ENCODE measurements at places on chromosomes 3 and 15. TPM values are rescaled to one million over a fixed set of nuclear protein-coding genes. Genes with fewer than 3 reads are reported as not detected.
A peak's percentile ranks its signal among the peaks of the same experiment; 100 is the strongest.

The IDH3A gene
- 38.5 TPM for total RNA-seq

- peak; percentile 92 for DNase-seq
These were observed at the start of the genes TUBGCP4 and ZSCAN29 for GRCh38 chr15:43370975-43371974. Gene TUBGCP4 (plus strand): TSS chr15:43371101. CDS start chr15:43371355, 254 bp downstream. Gene ZSCAN29 (minus strand): TSS chr15:43371043. CDS start chr15:43369913, 1,130 bp downstream.

The CPNE9 gene
- 6.0 TPM for total RNA-seq

The CAND2 gene
- total RNA-seq: 13.7 TPM

- no peak for DNase-seq
These were observed 72.7 kb upstream of the CORO2B start for GRCh38 chr15:68506071-68506470.

GRCh38 chr3:15630646-15631350 lies 29.3 kb downstream of the BTD start:
- no peak for DNase-seq

The ABCC5 gene
- 35.2 TPM for total RNA-seq

GRCh38 chr3:124574012-124574411 lies 156.2 kb upstream of the UMPS start:
- DNase-seq: no peak

- DNase-seq: no peak
These were observed 391.7 kb downstream of the EDEM1 start for GRCh38 chr3:5579139-5579602.

DNA sequence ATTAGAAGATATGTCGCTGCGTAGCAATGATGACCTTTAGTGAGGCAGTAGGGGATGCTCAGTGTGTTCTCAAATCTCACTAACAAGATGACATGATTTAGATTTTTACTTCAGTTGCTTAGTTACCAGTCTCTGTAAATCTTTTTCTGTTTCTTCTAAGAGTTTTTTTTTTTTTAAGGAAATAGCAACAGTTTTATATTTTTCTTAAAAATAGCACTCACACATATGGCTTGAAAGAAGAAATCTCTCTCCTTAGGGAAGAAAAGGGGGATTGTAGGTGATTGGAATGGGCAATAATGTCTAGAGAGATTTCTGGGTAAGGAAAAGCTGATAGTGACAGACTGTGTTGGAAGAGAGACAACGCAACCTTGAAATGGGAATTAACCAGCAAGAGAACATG lies 524.6 kb upstream of the ARPP21 start:
- no peak for DNase-seq

GRCh38 chr3:27723815-27724458 lies 1.8 kb upstream of the EOMES start:
- no peak for DNase-seq
